ENCODE measurements at places on chromosomes 1 and 21. TPM values are rescaled to one million over a fixed set of nuclear protein-coding genes. Genes with fewer than 3 reads are reported as not detected.

DNA sequence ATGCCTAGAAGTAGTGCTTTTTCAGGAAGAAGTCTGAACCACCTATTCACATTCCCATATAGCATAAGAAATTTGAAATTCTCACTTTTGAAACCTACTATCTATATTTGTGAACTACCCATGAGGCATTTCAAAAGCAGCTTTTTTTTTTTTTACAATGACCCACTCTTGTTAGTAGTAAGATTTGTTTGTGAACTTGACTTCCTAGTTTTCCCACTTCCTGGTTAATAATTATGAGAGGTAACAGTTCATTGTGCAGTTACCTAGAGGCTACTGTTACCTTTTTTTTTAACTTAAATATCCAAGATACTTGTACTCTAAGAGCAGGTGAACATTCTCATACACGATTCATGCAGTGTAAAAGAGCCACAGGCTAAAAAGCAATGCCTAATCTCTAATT, 371.7 kb upstream of the ADGRL2 start:
- no peaks in the 10 kb centered on the region for H3K36me3 ChIP-seq
- DNase-seq: no peak
- H3K4me1 ChIP-seq: peaks cover 40% of the 10 kb centered on the region

Gene OPTC
- total RNA-seq: not detected

GRCh38 chr1:219427403-219427802, 185.5 kb downstream of the ZC3H11B start:
- H3K36me3 ChIP-seq: no peaks in the 10 kb centered on the region
- peaks cover under 1% of the 10 kb centered on the region for H3K4me1 ChIP-seq
- no peak overlapping the region for H3K4me3 ChIP-seq
- H3K27me3 ChIP-seq: no peaks in the 10 kb centered on the region
- DNase-seq: no peak
- H3K27ac ChIP-seq: no peak overlapping the region

GRCh38 chr1:245062741-245063305, 92.0 kb upstream of the KIF26B start:
- no peak overlapping the region for H3K4me3 ChIP-seq
- H3K36me3 ChIP-seq: peaks cover 3% of the 10 kb centered on the region
- H3K4me1 ChIP-seq: peaks cover 5% of the 10 kb centered on the region
- no peaks in the 10 kb centered on the region for H3K27me3 ChIP-seq
- no peak overlapping the region for H3K27ac ChIP-seq
- no peak for DNase-seq

GRCh38 chr1:1198423-1199140, 7.8 kb downstream of the TNFRSF18 start:
- peak; percentile 12 for DNase-seq
- no peak overlapping the region for H3K27ac ChIP-seq
- H3K4me1 ChIP-seq: peaks cover 16% of the 10 kb centered on the region
- H3K4me3 ChIP-seq: no peak overlapping the region

Gene LGR6
- total RNA-seq: 0.60 TPM

DNA sequence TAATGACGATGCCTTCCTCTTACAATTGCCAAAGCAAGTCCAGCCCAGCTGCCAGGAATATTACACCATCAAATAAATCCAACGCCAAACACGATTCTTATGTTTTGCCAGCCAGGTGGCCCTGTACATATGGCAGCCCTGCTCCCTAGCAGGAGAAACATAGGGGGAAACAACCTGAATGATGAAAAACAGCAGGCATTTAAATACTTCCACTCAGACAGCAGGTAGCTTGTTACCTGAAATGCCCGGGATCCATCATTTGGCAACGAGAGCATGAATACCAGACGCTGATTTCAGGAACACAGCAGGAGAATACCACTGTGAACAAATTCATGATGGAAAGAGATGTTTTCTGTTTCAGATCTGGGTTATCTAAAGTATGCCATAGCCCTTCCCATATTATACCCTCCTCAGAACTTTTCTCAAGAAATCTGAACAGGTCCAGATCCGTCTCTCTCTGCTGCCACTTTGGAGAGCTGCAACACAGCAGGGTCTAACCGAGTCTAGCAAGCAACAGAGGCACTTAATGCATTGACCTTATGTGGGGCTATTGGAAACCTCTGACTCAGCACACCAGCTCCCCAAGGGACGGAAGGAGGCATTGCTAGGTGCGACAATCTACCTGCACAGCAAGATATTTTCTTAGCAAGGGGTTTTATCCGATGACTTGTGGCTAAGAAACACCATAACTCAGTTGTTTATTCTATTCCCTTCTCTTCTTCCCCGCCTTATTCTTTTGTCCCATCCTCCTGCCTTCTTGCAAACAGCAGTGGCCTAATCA, 166.3 kb downstream of the BARHL2 start:
- no peaks in the 10 kb centered on the region for H3K36me3 ChIP-seq
- H3K4me3 ChIP-seq: no peak overlapping the region
- H3K4me1 ChIP-seq: no peaks in the 10 kb centered on the region
- no peak overlapping the region for H3K27ac ChIP-seq
- no peak for DNase-seq
- peaks cover 29% of the 10 kb centered on the region for H3K27me3 ChIP-seq

Gene ADCY10
- total RNA-seq: 0.22 TPM

Gene NUP210L
- total RNA-seq: 0.30 TPM

DNA sequence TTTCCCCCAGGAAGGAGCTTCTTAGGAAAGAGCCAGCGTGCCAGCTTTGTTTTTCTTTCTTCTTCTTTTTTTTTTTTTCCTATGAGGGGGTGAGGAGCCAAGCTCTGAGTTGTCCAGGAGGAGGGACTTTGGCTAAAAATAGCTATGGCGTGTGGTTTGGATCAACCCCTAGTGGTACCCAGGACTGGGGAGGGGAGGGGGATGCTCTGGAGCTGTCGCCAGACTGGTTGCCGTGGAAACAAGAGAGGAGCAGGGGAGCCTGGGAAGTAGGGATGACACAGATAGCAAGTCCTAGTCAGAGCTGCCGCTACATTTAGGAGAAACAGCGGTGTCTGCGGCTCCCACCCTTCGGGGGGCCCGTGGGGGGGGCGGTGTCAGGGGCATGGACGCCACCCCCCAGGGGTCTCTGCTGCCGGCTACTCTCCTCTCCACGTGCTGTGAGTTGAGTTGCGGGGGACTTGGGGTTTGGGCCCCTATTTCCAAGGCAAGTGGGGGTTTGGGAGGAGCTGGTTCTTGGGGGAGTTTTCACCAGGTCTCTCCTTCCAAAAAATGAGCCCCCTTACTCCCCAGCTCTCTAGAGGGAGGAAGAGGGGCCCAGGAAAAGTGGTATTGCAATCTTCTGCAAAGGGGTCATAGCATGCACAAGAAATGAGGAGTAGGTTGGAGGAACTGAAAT, at the start of gene KCNJ9:
Gene KCNJ9 (plus strand): TSS at position 278 of the 676 bp plus-strand sequence. CDS start 2,493 bp downstream, outside the sequence.
- H3K36me3 ChIP-seq: no peaks in the 10 kb centered on the region
- DNase-seq: no peak
- peaks cover 10% of the 10 kb centered on the region for H3K4me1 ChIP-seq
- peaks cover 74% of the 10 kb centered on the region for H3K27me3 ChIP-seq
- no peak within 1 kb of the TSS for H3K27ac ChIP-seq

DNA sequence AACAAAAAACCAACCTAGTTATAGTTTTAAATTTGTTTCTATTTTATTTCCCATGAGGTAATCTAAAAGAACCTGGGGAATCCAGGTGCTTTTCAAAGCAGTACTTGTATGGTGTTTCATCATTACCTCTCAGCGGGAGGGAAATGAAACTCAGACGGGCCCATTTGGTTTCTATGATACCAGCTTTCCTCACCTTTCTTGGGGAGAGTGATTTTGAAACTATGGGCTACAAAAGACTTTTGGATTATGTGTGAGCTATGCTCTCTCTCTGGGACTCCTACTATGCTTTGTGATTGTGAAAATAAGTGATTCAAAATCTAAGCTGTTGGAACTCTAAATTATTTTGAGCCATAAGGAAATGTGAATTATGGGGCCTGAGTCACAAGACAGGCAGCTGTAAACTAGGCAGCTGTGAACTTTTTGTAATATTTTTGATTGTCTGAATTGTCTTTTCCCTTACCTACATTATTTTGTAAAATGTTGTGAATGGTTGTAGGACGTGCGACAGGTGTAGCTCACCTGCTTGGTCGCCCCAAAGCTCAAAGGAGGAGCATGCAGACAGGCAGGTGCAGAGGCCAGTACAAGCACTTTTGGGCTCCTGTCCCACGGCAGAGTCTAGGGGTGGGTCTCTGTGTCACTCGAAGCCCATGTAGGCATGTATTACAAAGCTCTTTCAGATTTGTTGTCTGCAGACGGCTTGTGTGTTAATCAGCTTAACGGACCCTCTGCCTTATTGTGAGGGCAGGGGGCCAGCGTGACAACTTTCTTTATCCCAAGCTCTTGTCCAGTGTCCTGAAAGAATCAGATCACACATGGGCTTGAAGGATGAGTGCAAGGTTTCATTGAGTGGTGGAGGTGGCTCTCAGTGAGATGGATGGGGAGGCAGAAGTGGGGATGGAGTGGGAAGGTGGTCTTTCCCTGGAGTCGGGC, 64.8 kb upstream of the BACH1 start:
- H3K4me1 ChIP-seq: peaks cover 22% of the 10 kb centered on the region
- H3K4me3 ChIP-seq: no peak overlapping the region
- no peak overlapping the region for H3K27ac ChIP-seq
- H3K27me3 ChIP-seq: no peaks in the 10 kb centered on the region

Gene CEP104
- total RNA-seq: 32.2 TPM

Gene SPATA46
- not detected for total RNA-seq

DNA sequence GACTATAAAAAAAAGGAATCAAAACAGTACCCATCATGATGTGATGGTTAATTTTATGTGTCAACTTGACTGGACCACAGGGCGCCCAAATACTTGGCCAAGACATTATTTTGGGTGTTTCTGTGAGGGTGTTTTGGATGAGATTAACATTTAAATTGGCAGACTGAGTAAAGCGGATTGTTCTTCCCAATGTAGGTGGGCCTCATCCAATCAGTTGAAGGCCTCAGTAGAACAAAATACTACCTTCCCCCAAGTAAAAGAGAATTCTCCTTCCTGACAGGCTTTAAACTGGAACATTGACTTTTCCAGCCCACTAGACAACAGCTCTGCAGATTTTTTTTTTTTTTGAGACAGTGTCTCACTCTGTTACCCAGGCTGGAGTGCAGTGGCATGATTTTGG, 10.7 kb downstream of the RAB29 start:
- H3K4me3 ChIP-seq: no peak overlapping the region
- no peaks in the 10 kb centered on the region for H3K36me3 ChIP-seq
- no peaks in the 10 kb centered on the region for H3K27me3 ChIP-seq
- no peak overlapping the region for H3K27ac ChIP-seq

- H3K27me3 ChIP-seq: no peaks in the 10 kb centered on the region
- no peak overlapping the region for H3K4me3 ChIP-seq
- DNase-seq: peak; percentile 51
- peaks cover 7% of the 10 kb centered on the region for H3K36me3 ChIP-seq
Measured at GRCh38 chr1:44250068-44250781, 37.0 kb downstream of the DMAP1 start.

- H3K4me1 ChIP-seq: no peaks in the 10 kb centered on the region
- H3K36me3 ChIP-seq: no peaks in the 10 kb centered on the region
- no peak for DNase-seq
Measured at GRCh38 chr1:7022058-7022457, 236.8 kb downstream of the CAMTA1 start.

Gene CELF3
- total RNA-seq: not detected

GRCh38 chr1:86774305-86775295, 70.2 kb downstream of the SH3GLB1 start:
- DNase-seq: peak; percentile 55
- no peak overlapping the region for H3K4me3 ChIP-seq
- H3K4me1 ChIP-seq: peaks cover 22% of the 10 kb centered on the region
- no peaks in the 10 kb centered on the region for H3K36me3 ChIP-seq

GRCh38 chr1:247407180-247407616, 8.8 kb upstream of the NLRP3 start:
- no peak overlapping the region for H3K4me3 ChIP-seq
- H3K4me1 ChIP-seq: peaks cover 3% of the 10 kb centered on the region
- peak; percentile 43 for DNase-seq
- no peaks in the 10 kb centered on the region for H3K27me3 ChIP-seq
- H3K27ac ChIP-seq: no peak overlapping the region

DNA sequence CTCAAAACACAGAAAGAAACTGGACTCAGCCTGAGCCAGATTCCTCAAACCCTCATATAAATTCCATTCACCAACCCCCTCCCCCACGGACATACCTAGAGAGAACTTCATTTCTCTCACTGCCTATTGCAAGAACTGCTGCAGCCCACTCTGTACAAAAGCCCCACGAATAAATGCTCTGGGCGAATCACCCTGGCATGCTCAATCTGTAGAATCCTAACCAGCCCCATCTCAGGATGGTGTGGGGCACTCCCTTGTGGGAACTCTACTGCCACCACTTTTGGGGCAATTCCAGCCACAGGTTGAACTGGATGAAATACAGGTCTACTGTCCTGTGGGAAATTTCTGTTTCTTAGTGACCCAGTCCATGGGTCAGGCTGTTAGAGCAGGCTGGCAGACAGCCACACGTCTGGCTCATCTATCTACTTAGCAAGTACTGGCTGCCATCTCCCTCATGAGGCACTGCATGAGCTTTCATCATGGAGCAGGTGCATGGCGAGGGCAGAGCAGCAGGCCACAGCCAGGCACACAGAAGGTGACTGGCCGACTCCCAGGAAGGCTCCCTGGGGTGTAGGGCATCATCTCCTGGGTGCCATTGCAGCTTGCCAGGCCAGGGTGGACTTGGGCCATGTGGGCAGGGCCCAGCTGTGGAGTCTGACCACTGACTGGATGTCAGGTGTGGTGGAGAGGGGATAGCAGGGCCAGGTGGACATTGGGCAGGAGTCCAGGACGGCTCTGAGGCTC, 1.6 kb upstream of the C1orf35 start:
- H3K36me3 ChIP-seq: peaks cover 40% of the 10 kb centered on the region
- no peak overlapping the region for H3K27ac ChIP-seq
- no peak overlapping the region for H3K4me3 ChIP-seq
- H3K27me3 ChIP-seq: no peaks in the 10 kb centered on the region
- peaks cover 65% of the 10 kb centered on the region for H3K4me1 ChIP-seq

- no peak overlapping the region for H3K4me3 ChIP-seq
- H3K36me3 ChIP-seq: no peaks in the 10 kb centered on the region
- no peaks in the 10 kb centered on the region for H3K27me3 ChIP-seq
- DNase-seq: no peak
Measured at GRCh38 chr1:222068937-222069336, 327.0 kb upstream of the DUSP10 start.

GRCh38 chr1:160284220-160284781, 632 bp downstream of the PEX19 start:
- H3K27me3 ChIP-seq: no peaks in the 10 kb centered on the region
- H3K36me3 ChIP-seq: peaks cover 44% of the 10 kb centered on the region
- H3K4me1 ChIP-seq: peaks cover 28% of the 10 kb centered on the region
- H3K4me3 ChIP-seq: peak overlapping the region; percentile 74
- no peak for DNase-seq

DNA sequence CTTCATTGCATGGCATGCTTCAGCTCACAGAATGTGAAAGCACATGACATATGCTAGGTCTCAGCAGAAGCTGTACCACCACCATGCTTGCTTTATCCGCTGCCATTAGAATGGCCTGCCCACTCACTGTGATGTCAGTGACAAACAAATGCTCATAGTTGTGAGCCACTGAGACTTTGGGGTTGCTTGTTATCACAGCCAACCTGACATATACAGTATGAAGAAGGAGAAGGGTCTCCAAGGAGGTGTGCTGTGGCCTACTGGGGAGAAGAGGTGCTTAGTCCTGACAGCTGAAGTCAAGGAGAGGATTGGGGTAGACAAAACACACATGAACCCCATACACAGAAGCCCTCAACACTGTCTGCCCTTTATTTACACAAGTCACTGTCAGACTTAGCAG, 19.5 kb upstream of the TENT5C start:
- H3K4me1 ChIP-seq: no peaks in the 10 kb centered on the region
- H3K27ac ChIP-seq: no peak overlapping the region
- H3K4me3 ChIP-seq: no peak overlapping the region
- no peak for DNase-seq

GRCh38 chr1:99784809-99785255, 18.4 kb upstream of the FRRS1 start:
- H3K27ac ChIP-seq: no peak overlapping the region
- H3K4me3 ChIP-seq: no peak overlapping the region
- H3K27me3 ChIP-seq: peaks cover 4% of the 10 kb centered on the region
- no peak for DNase-seq
- H3K4me1 ChIP-seq: peaks cover 9% of the 10 kb centered on the region
